ENCODE measurements at places on chromosomes 11 and 22.
A peak's percentile ranks its signal among the peaks of the same experiment; 100 is the strongest.

DNA sequence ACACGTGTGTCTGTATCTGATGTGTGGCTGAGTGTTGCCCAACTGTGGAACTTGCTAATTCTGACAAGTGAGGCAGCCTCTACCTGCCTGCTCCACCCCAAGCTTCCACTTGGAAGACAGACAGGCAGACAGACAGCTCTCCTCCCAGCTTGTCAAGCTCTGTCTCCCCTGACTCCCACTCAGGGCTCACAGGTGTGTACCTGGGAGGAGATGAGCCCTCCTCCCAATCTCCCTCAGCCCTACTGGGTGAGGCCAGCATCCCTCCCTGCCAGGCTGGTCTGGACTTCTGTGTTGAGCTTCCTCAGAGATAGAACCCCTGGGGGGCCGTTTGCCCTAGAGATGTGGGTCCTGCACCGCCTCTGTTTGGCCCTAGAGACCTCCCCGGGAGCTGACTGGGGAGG is 1.0 kb upstream of the CHRM1 start:
- no peak for DNase-seq

- DNase-seq: no peak
Observed at GRCh38 chr22:31490496-31490925, 869 bp upstream of the EIF4ENIF1 start.

GRCh38 chr11:9568854-9569587 is 4.4 kb upstream of the WEE1 start:
- DNase-seq: peak; percentile 56

DNA sequence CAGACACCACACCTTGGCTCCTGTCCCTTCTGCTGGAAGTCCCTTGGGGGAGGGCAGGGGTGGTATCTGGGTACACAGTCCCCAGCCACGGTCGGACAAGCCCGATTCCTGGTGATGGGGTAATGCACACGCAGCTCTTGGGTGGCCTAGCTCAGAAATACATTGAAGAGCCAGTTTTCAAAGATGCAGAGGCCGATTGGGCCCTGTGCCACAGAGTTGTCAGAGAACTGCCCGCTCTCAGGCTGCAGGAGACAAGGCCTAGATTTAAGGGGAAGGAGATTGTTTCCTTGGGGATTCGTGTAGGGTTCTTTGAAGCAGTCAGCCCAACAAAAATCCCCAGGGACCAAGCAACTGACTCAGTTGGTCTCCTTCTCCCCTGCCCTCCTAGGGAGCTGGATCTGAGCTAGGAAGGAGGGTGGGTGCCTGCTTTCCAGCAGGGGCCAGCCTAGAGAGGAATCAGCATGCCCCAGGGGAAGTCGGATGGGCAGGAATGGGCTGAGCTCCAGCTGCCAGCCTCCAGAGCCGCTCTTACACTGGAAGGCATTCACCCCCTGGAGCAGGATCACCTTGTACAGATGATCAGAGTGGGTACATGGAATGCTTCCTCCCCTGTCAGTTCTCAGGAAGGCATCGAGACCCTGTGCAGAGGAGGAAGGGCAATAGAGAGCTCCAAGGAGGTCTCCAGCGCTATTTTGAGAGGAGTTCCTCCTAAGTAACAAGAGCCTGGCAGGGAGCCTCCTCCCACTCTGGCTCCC is 3.3 kb upstream of the SCN4B start:
- DNase-seq: no peak

DNA sequence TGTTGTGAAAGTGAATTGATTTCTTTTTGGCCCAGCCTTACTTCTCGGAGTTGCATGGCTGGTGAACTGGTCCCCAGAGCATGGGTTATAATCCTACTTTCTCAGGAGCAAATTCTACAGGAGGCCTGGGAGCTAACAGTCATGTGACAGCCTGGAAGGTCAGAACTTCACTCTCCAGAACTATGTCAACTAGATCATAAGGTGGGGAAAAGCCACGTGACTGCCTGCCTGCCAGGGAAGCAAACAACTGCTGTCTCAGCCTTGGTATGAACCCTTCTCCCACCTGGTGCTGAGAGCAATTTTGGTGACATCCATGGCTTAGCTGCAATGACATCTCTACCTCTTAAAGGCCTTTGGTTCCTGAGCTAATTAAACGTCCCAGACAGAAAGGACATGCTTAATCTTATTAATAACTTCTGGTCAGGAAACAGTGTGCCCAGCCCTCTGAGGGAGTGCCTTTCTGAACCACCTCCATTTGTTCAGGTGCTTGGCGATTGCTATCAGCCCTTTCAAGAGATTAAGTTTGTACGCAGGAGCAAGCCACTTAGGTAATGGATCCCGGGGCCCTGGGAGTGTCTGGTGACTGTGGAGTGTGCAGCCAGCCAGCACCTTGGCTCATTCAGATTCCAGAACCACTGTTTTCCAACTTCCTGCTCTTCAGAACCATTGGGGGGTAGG is 1.4 kb upstream of the CREB3L1 start:
- no peak for DNase-seq

DNA sequence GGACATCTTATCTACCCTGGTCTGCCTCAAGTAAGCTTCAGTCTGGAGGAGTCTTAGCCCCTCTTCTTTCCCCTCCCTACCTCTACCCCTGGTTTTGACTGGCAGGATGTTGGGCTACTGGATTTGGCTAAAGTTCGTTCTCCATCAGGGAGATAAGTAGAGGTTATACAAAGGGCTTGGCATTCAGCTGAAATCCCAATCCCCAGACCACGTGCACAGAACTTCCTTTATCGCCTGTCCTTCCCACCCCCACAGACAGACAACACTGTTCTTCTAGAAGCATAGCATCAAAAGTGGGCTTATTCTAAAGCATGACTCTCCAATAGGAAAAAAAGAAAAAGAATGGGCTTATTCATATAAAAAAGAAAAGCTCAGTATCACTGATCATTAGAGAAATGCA is 7.8 kb downstream of the PRG3 start:
- no peak for DNase-seq

DNA sequence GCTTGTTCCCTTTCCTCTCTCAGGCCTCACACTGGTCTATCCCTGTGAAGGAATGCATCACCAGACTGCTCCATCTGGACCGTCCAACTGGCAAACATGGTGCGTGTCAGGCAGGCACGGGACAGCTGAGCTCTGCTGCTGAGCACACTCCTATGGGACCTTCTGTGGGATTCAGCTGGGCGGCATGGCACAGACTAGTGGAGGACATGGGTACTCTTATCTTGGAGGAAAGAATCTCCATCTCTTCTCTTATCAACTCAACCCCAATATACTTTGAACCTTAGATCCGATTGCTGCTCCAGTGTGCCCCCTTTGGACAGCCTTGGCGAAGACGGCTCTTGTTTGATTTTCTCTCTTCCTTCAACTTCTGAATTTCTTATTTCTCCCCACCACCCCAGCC is 593.6 kb downstream of the ETS1 start:
- DNase-seq: no peak

DNA sequence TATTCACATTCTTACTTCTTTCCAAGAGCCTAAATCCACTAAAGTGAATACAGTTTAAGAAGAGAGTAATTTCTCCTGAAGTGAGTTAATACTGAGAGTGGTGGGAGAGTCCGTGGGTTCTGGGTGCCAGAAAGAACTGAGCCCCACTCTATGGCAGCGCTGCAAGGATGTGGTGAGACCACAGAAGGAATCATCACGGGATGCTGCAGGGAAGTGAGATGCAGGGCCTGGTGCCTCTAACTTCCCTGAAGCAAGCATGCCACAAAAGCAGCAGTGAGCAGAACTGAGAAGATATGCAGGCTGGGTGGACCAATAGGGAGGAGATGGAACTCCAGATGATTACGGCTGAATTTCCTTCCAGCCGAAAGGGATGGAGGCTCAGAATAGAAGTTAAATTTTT is 5.0 kb upstream of the MMP12 start:
- no peak for DNase-seq

GRCh38 chr11:103985041-103985440 is 51.4 kb upstream of the DDI1 start:
- DNase-seq: no peak

DNA sequence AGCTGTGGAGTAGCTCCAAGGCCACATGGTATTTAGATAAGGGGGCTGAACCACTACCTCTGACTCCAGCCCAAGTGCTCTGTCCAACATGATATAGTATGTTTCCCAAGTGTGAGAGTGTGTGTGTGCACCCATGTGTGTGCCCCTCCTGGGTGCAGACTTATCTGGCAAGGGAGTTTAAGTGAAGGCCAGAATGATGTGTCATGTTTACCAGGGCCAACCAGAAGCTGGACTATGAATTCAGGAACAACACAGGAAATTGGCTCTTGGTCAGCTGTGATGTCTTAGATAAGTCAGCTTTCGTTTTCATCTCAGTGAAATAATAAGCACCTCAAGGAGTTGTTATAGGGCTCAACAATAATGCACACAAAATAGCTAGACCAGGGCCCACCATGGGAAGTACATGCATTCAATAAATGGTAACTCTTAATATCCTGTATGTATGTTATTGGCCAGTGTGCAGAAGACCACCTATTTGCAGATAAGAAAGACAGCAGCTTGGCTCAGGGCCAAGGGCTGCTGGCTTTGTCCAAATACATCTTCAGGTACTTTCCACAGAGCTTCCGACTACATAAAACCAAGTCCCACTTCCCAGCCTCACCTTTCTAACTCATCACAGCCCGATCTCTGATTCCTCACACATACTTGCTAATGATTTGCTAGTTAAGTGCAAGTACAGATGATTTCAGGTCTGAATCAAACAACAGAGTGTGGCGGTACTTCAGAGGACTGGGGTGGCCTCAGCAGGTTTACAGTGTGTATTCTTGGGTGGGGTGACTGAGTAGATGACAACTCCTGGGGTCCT is 120.9 kb downstream of the ME3 start:
- no peak for DNase-seq

DNA sequence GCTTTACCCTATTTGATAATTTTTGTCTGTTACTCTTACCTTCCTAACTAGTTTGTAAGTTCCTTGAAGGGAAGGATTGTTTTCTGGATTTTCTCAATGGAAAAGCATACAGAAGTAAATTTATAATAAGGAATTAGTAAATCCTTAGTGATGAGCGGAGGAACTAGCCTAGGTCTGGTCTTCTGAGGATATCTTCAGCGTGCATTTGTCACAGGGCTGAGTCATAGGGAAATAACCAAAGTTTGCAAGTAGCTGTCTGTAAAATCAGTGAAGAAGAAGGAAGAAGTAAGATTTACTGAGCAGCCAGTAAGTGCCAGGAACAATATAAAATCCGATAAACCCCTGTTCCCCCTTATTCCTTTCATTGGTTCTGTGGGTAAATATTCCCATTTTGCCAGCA is 162.7 kb upstream of the SORL1-AS1 start:
- DNase-seq: no peak

- DNase-seq: no peak
Observed at GRCh38 chr11:47175746-47176327, 842 bp downstream of the ARFGAP2 start.

DNA sequence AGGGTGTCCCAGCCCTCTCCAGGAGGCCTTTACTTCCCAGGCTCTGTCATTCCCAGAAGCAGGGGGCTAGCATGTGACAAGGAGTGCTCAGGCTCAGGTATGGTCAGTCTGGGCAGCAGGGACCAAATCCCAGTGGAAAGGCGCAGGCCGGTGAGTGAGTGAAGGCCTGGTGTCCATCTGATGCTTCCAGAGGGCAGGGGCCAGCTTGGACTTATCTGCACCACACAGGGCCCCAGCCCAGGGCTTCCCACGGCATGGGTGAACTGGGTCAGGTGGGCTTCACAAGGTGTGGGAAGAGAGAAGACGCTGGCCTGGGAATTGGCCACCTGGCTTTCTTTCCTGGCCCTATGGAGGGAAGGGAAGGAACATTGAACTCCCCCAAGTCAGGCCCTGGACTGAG is 20.4 kb upstream of the APOBEC3A start:
- no peak for DNase-seq

- DNase-seq: no peak
Observed at GRCh38 chr11:92857407-92857806, 112.0 kb upstream of the MTNR1B start.

DNA sequence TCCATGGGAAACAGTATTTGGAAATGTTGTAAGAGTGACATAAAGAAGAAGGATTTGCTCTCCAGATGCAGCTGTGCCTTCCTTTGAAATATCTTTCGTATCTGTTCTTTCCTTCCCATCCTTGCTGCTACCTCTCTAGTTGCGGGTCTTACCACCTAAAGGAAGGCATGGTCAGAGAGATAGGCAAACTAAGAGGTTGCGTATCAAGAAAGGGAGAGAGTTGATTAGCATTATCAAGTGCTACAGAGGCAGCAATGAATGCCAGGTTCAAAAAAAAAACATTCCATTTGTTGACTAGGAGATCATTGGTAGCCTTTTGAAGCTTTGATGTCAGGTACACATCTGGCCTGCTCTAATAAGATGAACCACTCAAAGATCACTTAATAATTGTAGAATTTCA is 4.6 kb downstream of the GTPBP1 start:
- no peak for DNase-seq

Measured in ovary (tissue), 10 donors.